ENCODE measurements at places on chromosomes 16 and 17. TPM values are rescaled to one million over a fixed set of nuclear protein-coding genes. Genes with fewer than 3 reads are reported as not detected.

GRCh38 chr17:62101090-62101489, 36.0 kb upstream of the MED13 start:
- DNase-seq = no peak

FTO gene
- 48.1 TPM for total RNA-seq

ATP2A1 gene
- total RNA-seq = 1.6 TPM

MEAK7 gene
- total RNA-seq = 33.4 TPM

GRCh38 chr17:17300624-17301568, 2.3 kb upstream of the NT5M start:
- peak; percentile 55 for DNase-seq

SRCIN1 gene
- 0.20 TPM for total RNA-seq

- peak; percentile 84 for DNase-seq
These were observed 155.7 kb downstream of the SOCS1 start for GRCh38 chr16:11100239-11100750.

- no peak for DNase-seq
These were observed 44.1 kb downstream of the TNFRSF13B start for GRCh38 chr17:16927641-16928321.

HIC1 gene
- 38.3 TPM for total RNA-seq

NPEPPS gene
- 105 TPM for total RNA-seq

DNA sequence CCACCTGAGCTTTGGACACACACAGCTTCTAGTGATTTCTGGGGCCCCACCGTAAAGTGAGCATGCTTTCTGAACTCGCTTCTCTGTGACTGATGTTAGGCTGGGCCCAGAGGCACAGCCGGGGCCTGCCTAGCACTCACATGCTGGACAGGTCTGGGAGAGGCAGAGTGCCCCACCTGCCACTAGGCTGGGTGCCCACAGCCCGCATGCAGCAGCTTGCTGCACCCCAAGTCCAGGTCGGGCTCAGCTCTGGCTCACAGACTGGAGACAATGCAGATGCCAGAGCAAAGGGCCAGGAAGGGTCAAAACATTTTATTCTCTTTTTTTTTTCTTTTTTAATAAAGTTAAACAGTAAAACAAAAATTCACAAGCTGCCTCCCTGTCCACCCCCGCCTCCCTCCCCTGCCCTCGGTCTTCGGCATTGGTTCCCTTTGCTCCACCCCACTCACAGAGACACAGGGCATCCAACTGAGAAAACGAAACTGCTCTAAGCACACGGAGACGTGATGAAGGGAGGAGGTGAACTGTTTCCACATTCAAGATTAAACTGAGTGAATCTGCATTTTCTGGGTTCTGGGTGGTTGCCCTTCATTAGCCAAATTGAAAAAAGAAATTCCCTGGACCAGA, 9.7 kb downstream of the CNP start:
- no peak for DNase-seq

DNA sequence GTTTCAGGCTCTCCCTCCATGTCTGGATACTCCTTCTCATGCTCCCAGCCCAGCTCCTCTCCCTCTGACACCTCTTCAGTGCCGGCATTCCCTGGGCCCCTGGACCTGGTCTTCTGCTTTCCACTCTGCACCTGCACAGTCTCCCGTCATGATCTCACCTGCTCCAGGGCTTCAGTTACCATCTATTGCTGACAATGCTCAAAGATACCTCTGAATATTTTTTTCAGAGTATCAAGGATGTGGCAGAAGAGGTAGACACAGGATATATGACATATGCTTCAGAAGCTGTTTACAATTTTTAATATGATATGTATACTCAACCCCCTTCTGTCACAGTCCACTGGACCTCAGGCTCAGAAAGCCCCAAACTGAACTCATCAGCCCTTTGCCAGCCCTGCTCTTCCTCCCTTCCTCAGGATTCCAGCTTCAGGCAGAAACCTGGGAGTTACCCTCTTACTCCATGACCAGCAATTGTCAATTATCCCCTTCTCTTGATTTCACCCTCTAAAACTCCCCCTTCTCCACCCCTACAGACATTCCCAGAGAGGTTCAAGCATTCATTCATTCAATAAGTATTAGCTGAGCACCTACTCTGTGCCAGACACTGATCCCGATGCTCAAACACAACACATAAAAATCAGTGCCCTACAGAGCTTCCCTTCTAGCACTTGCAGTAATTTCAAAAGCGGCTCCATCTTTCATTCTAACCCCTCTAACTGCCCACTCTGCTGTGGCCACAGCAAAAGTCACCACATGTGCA, 7.8 kb upstream of the MLLT6 start:
- DNase-seq = no peak

- no peak for DNase-seq
These were observed 24.1 kb downstream of the ALOX15B start for GRCh38 chr17:8062807-8063483.

GRCh38 chr17:41322094-41322902, 6.8 kb upstream of the KRTAP17-1 start:
- no peak for DNase-seq

DNA sequence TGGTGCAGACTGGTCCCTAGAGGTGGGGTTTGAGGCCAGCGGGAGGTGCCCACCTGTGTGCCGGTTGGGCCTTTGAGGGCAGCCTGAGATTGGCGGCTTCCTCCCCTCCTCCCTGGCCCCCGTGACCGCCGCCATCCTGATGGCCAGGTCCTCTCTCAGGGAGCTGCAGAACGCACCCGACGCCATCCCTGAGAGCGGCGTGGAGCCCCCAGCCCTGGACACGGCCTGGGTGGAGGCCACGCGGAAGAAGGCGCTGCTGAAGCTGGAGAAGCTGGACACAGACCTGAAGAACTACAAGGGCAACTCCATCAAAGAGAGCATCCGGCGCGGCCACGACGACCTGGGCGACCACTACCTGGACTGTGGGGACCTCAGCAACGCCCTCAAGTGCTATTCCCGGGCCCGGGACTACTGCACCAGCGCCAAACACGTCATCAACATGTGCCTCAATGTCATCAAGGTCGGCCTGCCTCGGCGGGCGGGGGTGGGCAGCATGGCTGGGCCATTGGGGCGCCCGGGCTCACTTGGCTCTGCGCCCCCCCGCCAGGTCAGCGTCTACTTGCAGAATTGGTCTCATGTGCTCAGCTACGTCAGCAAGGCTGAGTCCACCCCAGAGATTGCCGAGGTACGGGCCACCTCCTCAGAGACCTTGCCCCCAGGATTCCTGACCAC, 2.8 kb downstream of the GPS1 start:
- no peak for DNase-seq

DNA sequence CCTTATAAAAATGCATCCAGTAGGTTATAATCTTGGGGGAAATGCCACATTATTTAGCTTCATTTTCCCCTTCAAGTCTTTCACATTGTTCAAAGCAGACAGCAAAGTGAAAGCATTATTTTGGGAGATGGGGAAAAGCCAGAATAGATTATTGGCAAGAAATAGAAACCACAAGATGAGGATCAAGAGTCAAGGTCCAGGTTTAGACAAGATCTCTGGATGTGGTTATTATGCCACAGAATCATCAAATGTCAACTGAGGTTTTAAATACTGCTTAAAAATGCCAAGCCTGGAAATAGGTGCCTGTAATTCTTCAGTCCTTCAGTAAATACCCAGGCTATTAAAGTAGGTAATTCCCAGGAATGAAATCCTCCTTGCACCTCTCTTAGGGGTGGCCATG, 65.1 kb upstream of the ALOX12 start:
- DNase-seq = no peak

DNA sequence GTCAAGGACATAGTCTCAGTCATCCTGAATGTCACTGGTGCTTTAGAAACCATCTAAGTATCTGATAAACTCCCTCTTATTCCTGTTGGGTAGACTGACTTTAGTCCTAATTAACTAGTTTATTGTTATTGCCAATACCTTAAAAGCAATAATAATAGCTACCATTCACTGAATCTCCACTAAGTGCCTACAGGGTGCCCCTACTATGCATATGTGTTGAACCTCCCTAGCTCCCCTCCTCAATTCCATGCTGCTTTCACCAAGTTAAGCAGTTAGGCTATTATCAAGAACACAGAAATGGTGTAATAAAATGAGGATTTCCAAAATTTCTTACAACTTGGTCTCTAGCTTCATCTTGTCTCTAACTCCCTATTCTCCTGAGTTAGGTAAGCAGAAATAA, 87.5 kb upstream of the MTMR4 start:
- no peak for DNase-seq

- DNase-seq = no peak
These were observed 37.5 kb upstream of the FAAP100 start for GRCh38 chr17:81589612-81590011.

C1QTNF8 gene
- total RNA-seq = not detected

DNA sequence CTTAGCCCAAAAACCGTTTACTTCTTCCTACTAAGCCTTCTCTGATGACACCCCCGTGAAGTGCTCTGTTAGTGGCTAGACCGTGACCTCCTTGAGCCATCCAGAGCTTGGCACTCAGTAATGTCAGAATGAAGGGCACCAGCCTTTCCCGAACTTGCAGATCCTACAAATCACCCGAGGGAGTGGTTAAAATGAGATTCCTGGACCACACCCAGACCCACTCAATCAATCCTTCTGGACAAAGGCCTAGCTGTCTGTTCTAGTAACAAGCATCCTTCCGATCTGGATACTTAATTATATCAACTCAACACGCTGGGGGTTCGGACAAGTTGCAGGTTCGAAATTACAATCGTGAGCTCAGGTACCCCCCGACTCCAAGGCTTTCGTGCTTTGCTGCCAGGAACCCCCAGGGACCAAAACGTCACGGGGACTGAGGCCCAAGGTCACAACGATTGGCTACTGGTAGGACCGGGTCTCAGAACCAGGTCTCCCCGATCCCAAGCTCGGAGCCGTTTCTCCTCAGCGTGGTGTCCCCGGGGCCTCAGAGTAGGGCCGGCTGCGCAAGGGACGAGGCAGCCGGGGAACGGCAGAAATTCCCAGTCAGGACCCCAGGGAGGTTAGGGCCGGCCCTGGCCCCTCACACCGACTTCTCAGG, 527 bp downstream of the CIAPIN1 start:
- DNase-seq = peak; percentile 36

DNA sequence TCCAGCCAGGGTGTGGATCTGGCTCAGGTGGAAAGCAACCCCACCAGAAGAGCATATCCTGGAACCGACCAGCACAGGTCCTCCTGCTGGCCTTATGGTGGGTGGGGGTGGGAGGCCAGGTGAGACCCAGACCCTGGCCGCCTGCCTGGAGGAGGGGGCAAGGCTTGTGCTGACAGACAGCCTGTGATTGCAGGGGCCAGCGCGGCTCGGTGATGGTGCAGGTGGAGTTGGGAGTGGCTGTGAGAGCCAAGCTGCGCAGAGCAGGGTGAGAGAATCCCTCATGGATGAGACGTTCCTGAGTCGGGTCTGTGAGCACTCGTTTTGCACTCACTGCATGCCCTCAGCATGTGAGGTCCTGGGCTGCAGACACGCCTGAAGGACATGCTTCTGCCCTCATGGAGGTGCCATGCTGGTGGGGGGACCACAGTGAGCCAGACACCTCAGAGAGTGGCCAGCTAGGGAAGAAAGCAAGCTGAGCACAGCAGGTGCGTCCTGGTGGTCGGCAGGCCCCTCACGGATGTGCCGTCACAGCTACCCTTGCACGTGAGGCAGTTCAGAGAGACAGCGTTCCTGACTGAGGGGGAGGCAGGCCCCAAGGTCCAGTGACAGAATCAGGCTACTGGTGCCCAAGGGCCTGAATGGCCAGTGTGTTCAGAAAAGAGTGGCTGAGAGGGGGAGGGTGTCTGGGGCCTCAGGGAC, 3.8 kb upstream of the KCNJ12 start:
- DNase-seq = no peak

DNA sequence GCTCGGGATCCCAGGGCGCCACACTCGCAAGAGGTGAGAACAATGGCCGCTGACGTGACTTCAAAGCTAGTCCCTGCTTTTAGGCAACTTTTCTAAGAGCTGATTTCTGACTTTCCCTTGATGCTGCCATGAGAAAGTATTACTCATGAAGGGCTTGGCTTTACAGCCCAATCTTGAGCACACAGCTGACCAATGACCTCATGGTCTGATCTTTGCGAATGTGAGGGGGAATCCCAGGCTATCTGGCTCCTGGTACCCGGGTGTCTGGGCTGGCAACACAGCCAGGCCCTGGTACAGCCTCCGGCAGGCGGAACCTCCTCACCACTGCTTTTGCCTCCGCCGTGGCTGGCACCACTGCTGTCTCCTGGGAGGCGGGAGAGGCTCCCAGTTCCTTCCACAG, 17.5 kb downstream of the NDUFAF8 start:
- DNase-seq = no peak

AMDHD2 gene
- 51.6 TPM for total RNA-seq

LITAFD gene
- total RNA-seq = not detected

NUBP1 gene
- total RNA-seq = 29.4 TPM

DNA sequence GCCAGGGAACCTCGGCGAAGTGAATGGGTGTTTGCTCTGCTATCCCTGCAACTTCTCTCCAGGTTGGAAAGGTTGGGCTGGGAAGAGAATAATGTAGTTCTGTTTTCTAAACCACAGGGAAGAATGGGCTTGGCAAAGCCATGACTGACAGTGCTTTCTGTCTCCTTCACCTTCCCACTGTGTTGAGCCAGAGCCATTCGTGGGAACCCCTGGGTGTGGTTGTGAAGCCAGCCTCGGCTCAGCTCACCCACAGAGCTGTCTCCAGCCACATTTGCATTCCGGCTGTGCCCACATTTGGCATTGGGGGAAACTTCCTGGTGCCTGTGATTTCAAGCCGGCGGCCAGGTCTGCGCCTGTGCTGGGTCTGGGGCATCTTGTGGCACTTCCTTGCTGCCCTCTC, 39.9 kb downstream of the BAIAP2 start:
- DNase-seq = no peak

- no peak for DNase-seq
These were observed 9.7 kb upstream of the SNF8 start for GRCh38 chr17:48954300-48954755.

FBXW10B gene
- total RNA-seq = 0.15 TPM

DNA sequence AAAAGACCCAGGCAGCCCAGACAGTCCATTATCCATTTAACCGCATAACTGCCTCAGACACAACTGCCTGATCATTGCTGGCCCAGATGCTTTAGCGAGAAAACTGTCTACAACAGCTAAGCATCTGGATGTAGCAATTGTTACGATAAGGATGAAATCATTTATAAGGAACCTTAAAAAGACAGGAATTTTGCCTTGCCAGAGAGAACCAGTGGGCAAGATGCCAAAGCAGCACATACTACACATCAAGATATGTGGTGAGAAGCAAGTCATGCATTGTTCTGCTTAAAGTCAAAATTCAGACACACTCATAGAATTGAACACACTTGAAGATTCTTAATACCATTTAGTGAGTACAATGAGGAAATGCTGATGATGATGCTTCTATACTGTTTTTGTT, 1525.3 kb downstream of the CDH8 start:
- no peak for DNase-seq

DNA sequence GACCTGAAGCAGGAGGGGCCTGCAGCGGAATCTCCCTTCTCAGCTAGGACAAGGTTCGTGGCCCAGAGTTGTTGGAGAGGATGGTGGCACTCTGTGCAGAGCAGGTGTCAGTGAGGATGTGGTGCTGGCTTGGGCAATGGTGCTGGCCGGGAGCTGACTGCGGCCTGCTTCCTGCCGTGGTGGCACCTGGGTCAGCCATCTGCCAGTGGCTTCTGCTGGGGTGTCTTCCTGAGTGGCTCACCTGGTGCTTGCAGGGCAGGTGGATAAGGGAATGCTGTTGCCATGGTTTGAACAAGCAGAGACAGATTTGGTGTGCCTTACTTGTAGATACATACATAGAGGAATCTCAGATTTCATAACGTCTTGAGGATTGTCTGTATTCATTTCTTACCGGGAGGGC, 69.6 kb downstream of the SEC14L1 start:
- no peak for DNase-seq

- peak; percentile 41 for DNase-seq
These were observed 790 bp downstream of the CRHR1 start for GRCh38 chr17:45784741-45785479.

Data from activated CD4-positive, alpha-beta memory T cell treated with anti-CD3 and anti-CD28 coated beads, Interleukin-2, amount 10 ng/mL, durations not matched to agents 7 days and 5 days (primary cell).